ENCODE measurements at places on chromosomes 2 and 18.

- peak; percentile 34 for DNase-seq
These were observed 124.2 kb downstream of the LPIN1 start for GRCh38 chr2:11870584-11870983.

DNA sequence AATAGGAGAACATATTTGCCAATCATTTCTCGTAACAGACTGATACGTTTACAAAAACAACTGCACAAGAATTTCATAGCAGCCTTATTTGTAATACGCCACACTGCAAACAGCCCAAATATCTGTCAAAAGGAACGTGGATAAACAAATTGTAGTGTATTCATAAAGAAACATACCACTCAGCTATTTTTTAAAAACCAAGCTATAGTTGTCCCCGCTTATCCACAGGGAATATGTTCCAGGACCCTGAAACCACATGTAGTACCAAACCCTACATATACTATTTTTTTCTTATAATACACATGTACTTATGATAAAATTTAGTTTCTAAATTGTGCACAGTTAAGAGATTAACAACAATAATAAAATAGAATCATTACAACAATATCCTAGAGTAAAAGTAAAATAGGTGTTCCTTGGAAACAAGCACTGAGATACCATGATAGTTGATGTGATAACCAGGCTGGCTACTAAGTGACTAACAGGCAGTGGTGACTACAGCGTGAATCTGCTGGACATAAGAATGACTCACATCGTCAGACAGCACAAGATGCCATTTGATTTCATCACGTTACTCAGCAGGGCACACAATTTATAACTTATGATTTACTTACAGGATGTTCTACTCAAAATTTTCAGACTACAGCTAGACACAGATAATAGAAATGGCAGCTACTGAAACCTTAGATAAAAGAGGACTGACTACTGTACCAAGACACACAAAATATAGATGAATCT, 367.4 kb downstream of the NCKAP5 start:
- no peak for DNase-seq

GRCh38 chr18:67260841-67261240, 255.7 kb downstream of the DSEL start:
- no peak for DNase-seq

DNA sequence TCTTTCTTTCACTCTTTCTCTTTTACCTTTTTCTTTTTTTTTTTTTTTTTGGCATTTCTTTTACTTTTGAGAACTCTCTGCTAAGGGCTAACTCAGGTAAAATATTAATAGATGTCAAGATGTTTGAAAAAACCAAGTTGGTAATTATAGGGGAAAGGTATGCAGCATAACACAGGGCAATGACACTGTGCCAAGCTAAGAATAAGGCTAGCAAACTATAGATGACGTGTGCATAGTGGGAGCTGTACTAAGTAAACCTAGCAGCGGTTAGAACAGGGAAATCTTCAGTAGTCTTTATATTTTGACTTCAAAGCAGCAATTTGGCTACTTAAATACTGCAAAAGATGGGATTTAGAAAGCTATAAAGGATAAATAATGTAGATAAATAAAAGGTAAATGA, 415.4 kb upstream of the RGPD4 start:
- no peak for DNase-seq

GRCh38 chr2:164542581-164543021, 78.7 kb downstream of the GRB14 start:
- no peak for DNase-seq

- DNase-seq: no peak
These were observed 37.7 kb upstream of the FSIP2 start for GRCh38 chr2:185700883-185701282.

GRCh38 chr2:135299165-135299564, 231.9 kb downstream of the ZRANB3 start:
- no peak for DNase-seq

GRCh38 chr2:134143568-134143967, 110.3 kb upstream of the MGAT5 start:
- DNase-seq: no peak

DNA sequence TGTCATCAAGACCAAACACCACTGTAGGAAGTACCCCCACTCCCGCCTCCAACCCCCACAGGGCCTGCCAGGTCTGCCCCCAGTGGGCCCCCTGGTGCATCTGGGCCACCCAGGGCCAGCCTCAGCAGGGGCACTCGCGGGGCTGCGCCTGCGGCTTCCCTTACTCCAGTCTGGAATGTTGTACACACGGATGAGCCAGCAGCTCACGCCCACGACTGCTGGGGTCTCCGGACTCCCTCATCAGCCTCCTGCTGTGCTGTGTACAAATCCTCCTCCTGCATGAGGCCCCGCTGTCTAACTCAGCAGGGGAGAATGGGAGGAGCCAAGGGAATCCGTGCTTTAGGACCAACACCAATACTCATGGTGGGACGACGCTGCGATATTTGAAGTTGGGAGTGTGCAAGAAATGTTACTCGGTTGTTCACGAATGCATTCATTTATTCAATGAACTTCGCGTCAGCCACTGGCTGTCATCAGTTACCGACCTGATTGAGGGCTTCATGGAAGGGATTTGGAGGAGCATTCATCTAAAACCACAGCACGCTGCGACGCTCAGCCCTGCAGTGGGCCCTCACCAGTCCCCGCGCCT, 654 bp upstream of the ASB1 start:
- DNase-seq: no peak

DNA sequence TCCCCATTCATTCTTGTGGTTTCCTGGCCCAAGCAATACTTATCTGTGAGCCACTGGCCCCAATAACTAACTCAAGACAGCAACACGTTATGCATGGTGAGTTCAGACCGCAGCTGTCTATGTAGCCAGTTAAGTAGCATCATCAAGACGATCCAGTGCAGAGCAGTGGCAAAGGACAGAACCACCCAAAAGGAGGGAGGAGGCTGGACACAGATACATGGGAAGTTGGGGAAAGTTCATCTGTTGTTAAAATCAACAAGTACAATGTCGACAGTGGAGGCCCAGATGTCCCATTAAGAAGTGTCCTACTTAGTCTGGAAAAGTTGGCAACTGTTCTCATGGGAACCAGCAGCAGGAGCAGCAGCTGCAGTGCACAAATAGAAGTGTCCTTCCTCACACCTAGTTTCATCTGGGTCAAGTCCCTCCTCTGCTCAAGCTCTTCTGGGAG, 106.9 kb upstream of the THOC1 start:
- DNase-seq: peak; percentile 26

DNA sequence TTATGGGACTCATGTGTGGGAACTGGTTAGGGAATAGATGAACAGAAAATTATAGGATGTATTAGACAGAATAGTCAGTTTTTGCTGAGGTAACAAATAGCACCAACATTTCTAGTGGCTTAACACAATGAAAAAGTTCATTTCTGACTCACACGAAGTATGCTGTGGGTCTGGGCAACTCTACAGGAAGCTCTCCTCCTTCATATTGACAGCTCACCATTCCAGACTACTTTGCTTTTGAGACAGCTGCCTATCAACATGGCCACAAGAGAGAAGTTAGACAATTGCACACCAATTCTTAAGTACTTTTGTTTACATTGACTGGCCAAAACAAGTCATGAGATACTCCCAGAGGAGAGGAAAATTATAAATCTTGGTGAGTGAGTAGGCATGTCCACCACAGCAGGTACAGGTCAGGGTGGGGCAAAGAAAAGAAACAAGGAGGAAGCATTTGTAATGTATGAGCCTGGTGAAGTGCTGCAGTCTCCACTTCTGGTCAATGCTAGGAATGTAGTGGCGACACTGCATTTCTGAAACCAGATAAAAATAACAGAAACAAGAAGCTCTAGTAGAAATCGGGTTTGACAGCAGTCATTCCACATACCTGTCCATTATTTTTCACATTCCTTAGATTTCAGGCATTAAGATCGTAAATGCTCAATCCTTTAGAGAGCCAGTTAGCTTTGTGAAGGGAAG, 141.6 kb downstream of the ICOS start:
- DNase-seq: no peak

- peak; percentile 24 for DNase-seq
These were observed 3.6 kb downstream of the LGALSL start for GRCh38 chr2:64457524-64457923.

GRCh38 chr2:30218814-30219213, 12.5 kb upstream of the LBH start:
- DNase-seq: no peak

- no peak for DNase-seq
These were observed 160.0 kb downstream of the KCNH7 start for GRCh38 chr2:162678551-162678950.

DNA sequence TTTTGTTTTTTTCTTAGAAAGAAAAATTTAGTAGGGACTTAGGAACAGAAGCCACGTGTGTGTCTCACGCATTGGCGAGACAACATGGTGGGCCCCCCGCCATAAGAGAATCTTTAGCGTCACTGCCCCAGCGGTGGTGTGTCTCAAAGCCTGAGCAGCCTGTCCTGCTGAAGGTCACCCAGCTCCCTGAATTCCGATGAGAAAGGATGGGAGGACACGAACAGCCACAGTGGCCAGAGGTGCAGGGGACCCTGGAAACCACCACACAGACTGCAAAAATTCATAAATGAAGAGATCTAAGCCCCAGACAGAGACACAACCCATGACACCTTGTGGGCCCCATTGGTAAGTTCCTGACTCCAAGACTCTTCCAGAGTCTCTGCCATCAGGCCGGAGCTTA, 266.1 kb upstream of the RAB6C start:
- DNase-seq: no peak

- DNase-seq: no peak
These were observed 160.9 kb downstream of the MIB1 start for GRCh38 chr18:21901423-21901945.

DNA sequence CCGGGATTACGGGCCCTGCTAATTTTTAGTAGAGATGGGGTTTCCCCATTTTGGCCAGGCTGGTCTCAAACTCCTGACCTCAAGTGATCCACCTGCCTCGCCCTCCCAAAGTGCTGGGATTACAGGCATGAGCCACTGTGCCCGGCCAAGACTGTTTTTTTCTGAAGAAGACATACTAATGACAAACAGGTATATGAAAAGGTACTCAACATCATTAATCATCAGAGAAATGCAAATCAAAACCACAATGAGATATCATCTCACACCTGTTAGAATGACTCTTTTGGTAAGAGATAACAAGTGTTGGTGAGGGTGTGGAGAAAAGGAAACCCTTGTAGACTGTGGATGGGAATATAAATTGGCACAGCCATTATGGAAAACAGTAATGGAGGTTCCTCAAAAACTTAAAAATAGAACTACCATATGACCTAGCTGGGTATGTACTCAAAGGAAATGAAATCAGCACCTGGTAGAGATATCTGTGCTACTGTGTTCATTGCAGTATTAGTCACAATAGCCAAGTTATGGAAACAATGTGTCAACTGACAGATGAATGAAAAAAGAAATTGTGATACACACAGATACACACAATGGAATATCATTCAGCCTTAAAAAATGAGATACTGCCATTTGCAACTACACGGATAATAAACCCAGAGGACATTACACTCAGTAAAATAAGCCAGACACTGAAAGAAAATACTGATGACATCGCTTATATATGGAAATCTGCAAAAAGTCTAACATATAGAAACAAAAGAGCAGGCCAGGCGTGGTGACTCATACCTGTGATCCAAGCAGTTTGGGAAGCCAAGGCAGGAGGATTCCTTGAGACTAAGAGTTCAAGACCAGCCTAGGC, 20.8 kb downstream of the SOS1 start:
- peak; percentile 8 for DNase-seq

GRCh38 chr2:24490690-24491541, at the start of gene NCOA1:
Gene NCOA1 (plus strand): TSS chr2:24491254. CDS start chr2:24658678, 167,424 bp downstream.
- peak; percentile 92 for DNase-seq

DNA sequence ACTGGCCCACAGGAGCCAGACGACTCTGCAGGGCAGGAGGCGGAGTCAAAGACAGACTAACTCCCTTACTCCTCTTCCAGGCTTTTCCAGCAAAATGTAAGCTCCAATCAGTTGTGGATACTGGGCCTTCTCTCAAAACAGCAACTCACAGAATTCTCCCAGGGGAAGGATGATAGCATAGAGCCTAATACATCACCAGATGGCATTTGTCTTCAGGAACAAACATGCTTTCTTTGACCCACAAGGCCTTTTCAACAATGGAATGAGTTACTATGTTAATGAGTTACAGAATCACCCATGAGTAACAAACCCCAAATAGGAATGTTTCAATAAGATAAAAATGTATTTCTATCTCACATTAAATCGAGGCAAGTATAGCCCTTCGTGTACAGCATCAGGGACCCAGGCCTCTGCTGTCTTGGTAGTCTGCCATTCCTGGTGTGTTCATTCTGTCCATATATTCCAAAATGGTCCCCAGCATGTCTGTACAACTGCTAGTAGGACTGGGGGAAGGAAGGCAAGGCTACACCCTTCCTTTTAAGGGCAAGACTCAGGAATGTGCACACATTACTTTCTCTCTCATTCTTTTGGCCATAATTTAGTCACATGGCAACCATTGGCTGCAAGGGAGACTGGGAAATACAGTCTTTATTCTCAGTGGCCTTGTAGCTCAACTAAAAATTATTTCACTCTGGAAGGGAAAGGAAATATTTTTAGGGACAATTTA, 76.4 kb downstream of the BOD1L2 start:
- DNase-seq: no peak

GRCh38 chr18:39329496-39330275, 1764.1 kb upstream of the CELF4 start:
- DNase-seq: no peak

DNA sequence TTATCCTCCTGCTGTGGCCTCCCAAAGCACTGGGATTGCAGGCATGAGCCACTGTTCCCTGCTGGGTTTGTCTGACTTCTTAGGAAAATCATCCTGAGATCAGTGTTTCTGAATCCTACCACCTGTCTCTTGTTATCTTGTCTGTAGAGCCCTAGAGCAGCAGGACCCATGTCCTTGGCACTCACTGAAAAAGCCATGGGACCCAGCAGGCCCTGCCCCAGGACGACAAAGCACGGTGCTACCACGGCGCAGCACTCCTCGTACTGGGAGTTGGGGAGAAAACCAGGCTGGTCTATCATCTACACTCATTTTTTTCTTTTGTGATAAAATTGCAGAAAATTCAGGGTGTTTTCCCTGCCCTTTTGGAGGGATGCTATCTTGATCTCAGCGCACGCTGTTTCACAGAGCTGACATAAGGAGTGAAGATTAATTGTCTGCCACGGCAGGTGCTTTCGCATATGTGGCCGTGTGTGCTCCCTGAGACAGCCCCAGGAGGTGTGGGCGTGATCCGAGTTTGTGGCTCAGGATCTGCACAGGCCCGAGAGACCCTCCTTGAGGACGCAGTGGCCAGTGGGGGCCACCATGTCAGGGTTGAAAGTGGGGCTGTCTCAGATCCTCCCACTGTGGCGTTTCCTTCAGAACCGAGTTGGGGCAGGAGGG, 179.1 kb downstream of the LDLRAD4 start:
- DNase-seq: no peak

- DNase-seq: peak; percentile 85
These were observed 78.4 kb downstream of the SETBP1 start for GRCh38 chr18:44758861-44759631.

- no peak for DNase-seq
These were observed 52.5 kb upstream of the SLC14A2 start for GRCh38 chr18:45562567-45563479.
